Stimulated activated CD8-positive, alpha-beta memory T cell treated with anti-CD3 and anti-CD28 coated beads, Interleukin-7, amount 100 ng/mL, for 1 hour (primary cell): ENCODE measurements at places on chromosomes 5 and 9.

GRCh38 chr9:76529653-76530052 lies 70.7 kb downstream of the GCNT1 start:
- no peak for DNase-seq

- DNase-seq, result no peak
Observed at GRCh38 chr9:80811656-80812055, 877.7 kb downstream of the TLE1 start.

- DNase-seq, result peak; percentile 65
Observed at GRCh38 chr5:79857714-79858409, 133.2 kb downstream of the MTX3 start.

- DNase-seq, result no peak
Observed at GRCh38 chr9:84374516-84374915, 34.0 kb upstream of the SLC28A3 start.

GRCh38 chr9:116027096-116027495 lies 126.5 kb upstream of the PAPPA start:
- no peak for DNase-seq
